ENCODE measurements at places on chromosomes 13 and 19.

DNA sequence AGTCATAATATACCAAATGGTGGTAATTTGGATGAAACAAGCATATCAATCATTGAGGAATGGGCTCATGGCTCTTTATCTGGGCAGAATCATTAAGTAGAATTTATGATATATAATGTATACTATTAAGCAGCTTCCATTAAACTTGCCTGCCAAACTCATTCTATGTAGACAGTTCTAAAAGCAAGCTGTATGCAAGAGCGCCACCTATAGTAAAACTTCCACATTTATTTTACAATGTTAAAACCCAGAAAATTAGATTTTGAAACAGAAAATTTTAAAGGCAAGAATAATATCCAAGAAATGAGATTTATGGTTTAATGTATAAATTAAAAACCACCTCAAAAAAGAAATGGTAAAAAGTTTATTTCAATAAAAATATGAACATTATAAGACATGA is 161.5 kb downstream of the MZT1 start:
- DNase-seq, result no peak

DNA sequence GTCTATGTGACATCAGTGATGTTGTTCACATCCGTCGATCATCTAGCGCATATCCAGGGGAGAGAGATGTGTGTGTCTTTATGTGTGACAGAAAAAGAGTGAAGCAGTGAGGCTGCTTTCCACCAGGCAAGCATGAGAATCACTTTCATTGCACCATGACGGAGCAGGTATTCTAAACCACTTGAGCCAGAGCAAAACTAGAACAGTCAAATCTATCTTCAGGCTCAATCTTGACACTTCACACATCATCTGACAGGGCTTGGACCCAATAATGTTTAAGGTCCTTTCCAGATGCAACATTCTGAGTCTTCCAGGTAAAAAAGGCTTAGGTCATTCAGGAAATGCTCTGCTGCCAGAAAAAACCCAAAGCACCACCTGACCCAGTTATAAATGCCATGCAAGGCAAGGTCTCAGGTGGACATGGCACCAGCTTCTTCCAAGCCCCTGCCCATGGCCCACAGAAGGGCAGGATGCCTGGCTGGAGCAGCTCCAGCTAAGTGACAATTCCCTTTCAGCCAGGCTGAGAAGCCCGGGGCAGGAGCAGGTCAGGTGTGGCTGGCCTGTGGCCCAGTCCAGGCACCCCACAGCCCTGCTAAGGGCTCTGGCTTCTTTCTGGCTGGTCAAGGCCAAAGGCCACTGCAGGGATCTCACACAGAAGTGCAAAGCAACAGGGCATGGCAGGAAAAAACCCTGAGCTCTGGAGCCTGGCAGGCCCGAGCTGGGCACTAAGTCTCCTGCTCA is 5.0 kb downstream of the ELAVL1 start:
- DNase-seq, result no peak

GRCh38 chr19:3656073-3656746 is 29.6 kb upstream of the CACTIN start:
- DNase-seq, result no peak

DNA sequence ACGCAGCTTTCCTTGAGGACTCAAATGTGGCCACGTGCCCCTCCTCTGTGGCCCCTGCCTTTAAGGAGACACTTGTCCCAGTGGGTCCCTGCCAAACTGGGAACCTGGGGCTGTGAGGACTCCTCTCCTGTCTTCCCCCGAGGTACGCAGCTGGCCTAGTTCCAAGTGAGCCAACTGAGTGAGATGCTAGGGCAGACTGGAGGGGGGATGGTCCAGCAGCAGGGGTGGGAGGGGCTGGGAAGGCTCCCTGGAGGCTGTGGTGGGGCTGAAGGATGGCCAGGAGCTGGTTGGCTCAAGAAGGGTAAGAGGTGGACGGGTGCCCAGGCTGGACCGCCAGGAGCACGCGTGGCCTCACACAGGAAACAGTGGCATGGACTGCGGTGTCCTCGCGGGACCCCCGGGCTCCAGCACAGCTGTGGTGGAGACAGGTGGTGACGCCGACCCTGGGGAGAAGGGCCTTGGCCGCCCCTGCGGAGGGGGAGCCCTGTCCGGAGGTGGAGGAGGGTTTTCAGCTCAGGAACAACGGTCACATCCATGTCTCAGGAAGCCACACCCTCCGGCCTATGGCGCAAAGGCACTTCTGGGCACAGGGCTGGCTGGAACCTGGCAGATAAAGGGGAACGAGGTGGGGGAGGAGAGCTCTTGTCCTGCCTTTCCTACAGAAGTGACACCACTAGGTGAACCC is 45.8 kb downstream of the MLLT1 start:
- DNase-seq, result peak; percentile 17

- no peak for DNase-seq
These were observed 585.5 kb downstream of the KCTD12 start for GRCh38 chr13:76300688-76301087.

GRCh38 chr13:42007844-42008243 is 40.6 kb upstream of the DGKH start:
- DNase-seq, result no peak

Data from right kidney (tissue), 9 donors.